ACHN (cell line): ENCODE measurements at places on chromosomes 7 and 10.

DNA sequence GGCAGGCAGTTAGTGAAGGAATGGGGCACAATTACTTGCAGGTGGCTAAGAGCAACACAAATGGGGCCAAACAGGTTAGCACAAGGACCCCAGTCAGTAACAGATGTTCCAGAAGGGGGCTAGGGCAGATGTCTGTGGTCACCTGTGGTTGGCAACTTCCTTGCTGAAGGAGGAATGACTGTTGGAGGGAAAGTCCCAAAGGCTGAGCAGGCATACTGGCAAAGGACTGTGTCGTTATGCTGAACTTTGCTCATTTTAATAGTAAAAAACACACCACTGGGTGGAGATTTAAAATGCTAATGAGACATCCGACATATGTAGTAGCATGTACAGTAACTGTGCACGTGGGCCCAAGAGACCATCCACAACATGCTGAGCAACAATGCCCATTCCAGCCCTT lies 511.6 kb downstream of the CALN1 start:
- DNase-seq, result no peak

GRCh38 chr7:31335884-31336201 lies 4.7 kb downstream of the NEUROD6 start:
- DNase-seq, result no peak

GRCh38 chr10:78066012-78066411 lies 32.3 kb downstream of the RPS24 start:
- DNase-seq, result no peak

GRCh38 chr10:29794776-29795611 lies 160.2 kb upstream of the SVIL start:
- DNase-seq, result no peak

DNA sequence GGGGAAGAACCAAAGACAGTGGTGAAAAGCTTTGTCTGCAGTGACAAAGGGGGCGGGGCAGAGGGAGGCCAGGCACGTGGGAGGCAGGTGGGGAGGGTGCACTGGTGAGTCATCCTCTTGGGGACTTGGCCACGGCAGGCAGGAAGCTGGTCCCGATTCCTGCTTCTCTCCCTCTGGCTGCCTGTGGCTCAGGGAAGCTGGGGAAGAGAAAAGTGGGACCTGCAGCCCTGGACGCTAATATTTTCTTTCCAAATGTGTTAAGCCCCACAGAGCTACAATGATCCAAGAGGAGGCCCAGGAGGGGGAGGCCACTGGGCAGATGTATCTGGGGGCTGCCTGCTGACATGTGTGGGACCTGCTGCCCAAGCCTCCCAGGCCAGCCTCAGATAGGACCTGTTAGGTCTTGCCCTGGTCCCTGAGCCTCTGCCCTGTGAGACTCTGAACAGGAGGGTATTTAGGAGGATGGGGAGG lies 231.8 kb downstream of the KCNMA1 start:
- DNase-seq, result peak; percentile 91
